Activated naive CD8-positive, alpha-beta T cell treated with anti-CD3 and anti-CD28 coated beads, Interleukin-2, amount 10 ng/mL, durations not matched to agents 7 days and 5 days (primary cell): ENCODE measurements at places on chromosomes 6 and 20. TPM values are rescaled to one million over a fixed set of nuclear protein-coding genes. Genes with fewer than 3 reads are reported as not detected.

DNA sequence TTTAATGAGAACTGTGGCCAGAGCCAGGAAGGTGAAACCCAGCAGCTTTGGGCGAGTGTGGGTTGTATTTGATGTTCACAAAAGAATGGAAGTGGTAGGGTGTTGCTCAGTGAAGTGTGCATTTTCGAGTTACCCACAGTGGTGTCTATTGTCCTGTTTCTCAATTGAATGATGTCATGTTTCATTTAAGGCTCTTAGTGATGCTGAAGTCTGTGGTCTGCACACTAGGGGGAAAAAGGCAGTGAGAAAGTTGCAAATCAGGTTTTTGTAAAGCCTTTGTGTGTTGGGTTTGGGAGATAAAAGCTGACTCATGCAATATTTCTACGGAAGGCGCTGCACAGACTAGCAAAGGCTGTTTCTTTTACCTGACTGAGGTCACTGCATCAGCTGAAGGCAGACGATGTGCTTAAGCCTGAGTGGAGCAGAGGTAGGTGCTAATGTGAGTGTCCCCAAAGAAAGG, 121.1 kb downstream of the PLEKHG1 start:
- H3K27ac ChIP-seq, result no peak overlapping the region
- H3K27me3 ChIP-seq, result peaks cover 16% of the 10 kb centered on the region
- no peak overlapping the region for H3K4me3 ChIP-seq
- no peak for DNase-seq
- H3K4me1 ChIP-seq, result peaks cover 9% of the 10 kb centered on the region

GRCh38 chr6:146423452-146423851, 120.2 kb upstream of the RAB32 start:
- DNase-seq, result no peak
- H3K4me3 ChIP-seq, result no peak overlapping the region
- H3K4me1 ChIP-seq, result no peaks in the 10 kb centered on the region
- H3K27ac ChIP-seq, result no peak overlapping the region

DNA sequence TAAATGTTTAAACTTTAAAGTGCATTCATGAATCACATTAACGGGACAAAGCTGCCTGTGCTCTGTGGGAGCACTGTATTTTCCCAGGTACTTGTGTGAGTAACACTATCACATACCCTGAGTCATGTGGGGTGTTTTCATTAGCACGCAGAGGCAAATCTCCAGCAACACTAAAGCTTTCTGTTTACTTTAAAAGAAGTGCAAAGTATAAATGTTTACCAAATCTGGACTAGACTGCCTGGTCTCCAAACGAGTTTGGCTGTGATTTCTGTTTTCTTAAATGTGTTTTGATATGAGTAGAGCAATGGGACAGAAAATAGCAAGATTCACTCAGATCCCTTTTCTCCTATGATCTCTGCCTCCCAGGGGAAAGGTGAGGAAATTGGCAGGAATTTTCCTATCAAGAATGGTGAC, 28.8 kb upstream of the RIPPLY2 start:
- H3K4me3 ChIP-seq, result no peak overlapping the region
- H3K27me3 ChIP-seq, result no peaks in the 10 kb centered on the region
- H3K27ac ChIP-seq, result no peak overlapping the region
- no peaks in the 10 kb centered on the region for H3K36me3 ChIP-seq

DNA sequence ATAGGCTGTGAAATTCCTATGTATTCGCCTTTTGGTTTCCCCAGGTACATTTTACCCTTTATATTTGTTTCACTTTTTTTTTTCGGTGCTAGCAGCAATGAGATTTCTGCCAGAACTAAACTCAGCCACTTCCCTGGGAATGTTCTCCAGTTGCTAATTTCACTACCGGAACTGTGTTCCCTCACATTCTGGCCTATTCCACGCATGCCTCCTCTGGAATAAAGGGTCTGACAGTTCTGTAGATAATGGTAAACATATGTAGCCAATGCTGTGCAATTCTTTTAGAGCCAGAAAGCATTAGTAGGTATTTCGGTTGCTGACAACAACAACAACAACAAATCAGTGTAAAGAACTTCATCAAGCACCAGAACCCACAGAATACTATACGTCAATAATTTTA, 96.1 kb upstream of the TBX18 start:
- no peaks in the 10 kb centered on the region for H3K36me3 ChIP-seq
- no peaks in the 10 kb centered on the region for H3K4me1 ChIP-seq
- no peak for DNase-seq

DNA sequence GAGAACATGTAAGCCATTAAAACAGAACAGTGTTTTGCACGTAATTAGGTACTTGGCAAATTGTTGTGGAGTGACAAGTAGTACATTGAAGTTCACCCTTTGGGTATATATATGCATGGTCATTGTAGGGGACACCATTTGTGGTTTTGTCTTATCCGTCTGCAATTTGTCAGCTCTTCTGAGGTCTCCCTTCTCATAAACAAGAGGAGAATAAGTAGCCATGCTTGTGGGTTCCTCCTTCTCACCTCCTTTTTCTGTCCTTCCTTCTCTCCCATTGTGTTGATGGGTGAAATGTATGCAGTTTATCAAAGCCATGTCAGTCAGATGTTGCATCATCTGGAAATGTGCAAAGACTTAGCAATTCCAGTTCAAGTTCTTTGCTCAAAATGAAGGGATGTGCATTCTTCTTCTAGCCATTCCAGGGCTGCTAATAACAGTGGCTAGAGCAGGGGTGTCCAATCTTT, 70.9 kb downstream of the QKI start:
- no peak overlapping the region for H3K27ac ChIP-seq
- H3K4me1 ChIP-seq, result peaks cover 9% of the 10 kb centered on the region
- peaks cover 17% of the 10 kb centered on the region for H3K36me3 ChIP-seq
- no peak for DNase-seq

DNA sequence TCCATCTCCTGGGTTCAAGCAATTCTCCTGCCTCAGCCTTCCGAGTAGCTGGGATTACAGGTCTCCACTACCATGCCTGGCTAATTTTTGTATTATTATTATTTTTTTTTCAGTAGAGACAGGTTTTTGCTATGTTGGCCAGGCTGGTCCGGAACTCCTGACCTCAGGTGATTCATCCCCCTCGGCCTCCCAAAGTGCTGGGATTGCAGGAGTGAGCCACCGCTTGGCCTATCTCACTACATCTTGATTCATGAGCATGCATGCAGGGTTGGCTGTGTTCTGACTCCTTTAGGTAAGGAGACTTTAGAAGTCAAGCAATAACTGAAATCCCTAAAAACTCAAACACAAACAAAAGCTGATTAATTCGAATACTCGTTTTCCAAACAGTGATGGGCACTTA, 80.9 kb downstream of the GJA1 start:
- H3K4me1 ChIP-seq, result no peaks in the 10 kb centered on the region
- no peak for DNase-seq
- H3K27me3 ChIP-seq, result no peaks in the 10 kb centered on the region
- no peaks in the 10 kb centered on the region for H3K36me3 ChIP-seq
- H3K27ac ChIP-seq, result no peak overlapping the region

- no peak for DNase-seq
- H3K4me3 ChIP-seq, result no peak overlapping the region
- H3K27ac ChIP-seq, result no peak overlapping the region
Measured at GRCh38 chr6:1244941-1245340, 67.0 kb upstream of the FOXQ1 start.

GRCh38 chr6:154829970-154830369, 96.8 kb downstream of the SCAF8 start:
- no peak overlapping the region for H3K27ac ChIP-seq
- no peak for DNase-seq
- H3K36me3 ChIP-seq, result peaks cover 34% of the 10 kb centered on the region
- H3K4me1 ChIP-seq, result peaks cover 4% of the 10 kb centered on the region
- H3K27me3 ChIP-seq, result no peaks in the 10 kb centered on the region

DNA sequence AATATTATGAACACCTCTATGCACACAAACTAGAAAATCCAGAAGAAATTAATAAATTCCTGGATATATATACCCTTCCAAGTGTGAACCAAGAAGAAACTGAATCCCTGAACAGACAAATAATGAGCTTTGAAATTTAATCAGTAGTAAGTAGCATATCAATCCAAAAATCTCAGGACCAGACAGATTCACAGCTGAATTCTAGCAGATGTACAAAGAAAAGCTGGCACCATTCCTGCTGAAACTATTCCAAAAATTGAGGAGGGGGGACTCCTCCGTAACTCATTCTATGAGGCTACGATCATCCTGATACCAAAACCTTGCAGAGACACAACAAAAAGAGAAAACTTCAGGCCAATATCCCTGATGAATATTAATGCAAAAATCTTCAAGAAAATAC, 67.0 kb upstream of the PDE7B start:
- no peaks in the 10 kb centered on the region for H3K4me1 ChIP-seq

GRCh38 chr20:41927189-41927588, 309.0 kb upstream of the CHD6 start:
- H3K36me3 ChIP-seq, result no peaks in the 10 kb centered on the region
- no peak for DNase-seq
- no peak overlapping the region for H3K4me3 ChIP-seq
- no peaks in the 10 kb centered on the region for H3K4me1 ChIP-seq
- H3K27ac ChIP-seq, result no peak overlapping the region

DNA sequence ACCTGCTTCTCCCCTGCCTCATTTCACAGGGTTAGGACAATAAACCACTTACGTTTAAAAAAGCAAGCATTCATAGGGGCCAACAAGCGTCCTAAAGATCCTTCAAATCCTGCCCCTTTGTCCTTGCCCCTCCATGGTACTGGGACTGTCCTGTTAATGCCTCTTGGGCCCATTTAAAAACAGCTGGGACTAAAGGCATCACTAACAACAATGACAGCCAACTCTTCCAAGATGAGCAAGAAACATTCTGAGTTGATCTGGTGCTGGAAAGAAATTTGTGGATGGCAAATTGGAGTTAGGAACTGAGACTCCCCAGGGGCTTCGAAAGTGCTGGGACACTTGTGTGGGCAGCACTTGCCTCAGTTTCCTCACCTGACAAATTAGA, 93.4 kb downstream of the ZMYND8 start:
- peaks cover 30% of the 10 kb centered on the region for H3K4me1 ChIP-seq
- H3K4me3 ChIP-seq, result no peak overlapping the region
- H3K27me3 ChIP-seq, result no peaks in the 10 kb centered on the region

DNA sequence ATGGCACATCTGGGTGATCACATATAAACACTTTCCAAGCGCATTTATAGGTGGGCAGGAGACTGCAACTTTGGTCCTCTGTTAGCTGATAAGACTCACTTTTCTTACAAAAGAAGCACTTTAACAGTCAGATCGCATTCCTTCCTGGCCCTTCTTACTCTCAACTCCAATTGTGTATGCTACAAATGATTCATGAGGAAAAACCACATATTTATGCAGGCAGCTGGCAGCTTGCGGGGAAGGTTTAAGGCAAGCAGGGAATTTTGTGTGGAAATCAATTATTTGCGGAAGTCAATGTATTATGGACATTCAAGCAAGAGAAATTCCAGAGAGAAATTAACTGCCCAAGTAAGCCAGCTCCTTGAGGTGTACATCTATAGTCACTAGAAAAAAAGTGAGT, 194.0 kb downstream of the PKHD1 start:
- H3K27ac ChIP-seq, result no peak overlapping the region
- H3K4me3 ChIP-seq, result no peak overlapping the region
- no peaks in the 10 kb centered on the region for H3K27me3 ChIP-seq
- no peaks in the 10 kb centered on the region for H3K36me3 ChIP-seq
- no peaks in the 10 kb centered on the region for H3K4me1 ChIP-seq

DNA sequence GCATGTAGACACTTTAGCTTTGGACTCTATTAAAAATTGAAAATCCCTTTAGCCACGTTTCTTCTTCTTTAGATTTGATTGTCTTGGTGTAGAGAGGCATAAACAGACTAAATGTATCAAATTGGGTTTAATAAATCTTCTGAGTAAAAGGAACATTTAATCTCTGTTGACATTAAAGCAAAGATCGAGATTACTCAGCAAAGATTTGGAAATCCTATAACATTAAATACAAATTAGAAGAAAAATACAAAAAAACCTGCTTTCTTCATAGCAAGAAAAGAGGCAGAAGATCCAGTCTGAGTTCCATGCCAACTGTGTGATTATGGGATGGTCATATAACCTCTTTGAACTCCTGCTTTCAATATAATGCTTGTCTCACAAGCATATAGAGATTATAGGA, 172.3 kb downstream of the GJA1 start:
- H3K36me3 ChIP-seq, result no peaks in the 10 kb centered on the region
- no peak for DNase-seq
- H3K27ac ChIP-seq, result no peak overlapping the region
- no peaks in the 10 kb centered on the region for H3K4me1 ChIP-seq
- peaks cover 3% of the 10 kb centered on the region for H3K27me3 ChIP-seq

DNA sequence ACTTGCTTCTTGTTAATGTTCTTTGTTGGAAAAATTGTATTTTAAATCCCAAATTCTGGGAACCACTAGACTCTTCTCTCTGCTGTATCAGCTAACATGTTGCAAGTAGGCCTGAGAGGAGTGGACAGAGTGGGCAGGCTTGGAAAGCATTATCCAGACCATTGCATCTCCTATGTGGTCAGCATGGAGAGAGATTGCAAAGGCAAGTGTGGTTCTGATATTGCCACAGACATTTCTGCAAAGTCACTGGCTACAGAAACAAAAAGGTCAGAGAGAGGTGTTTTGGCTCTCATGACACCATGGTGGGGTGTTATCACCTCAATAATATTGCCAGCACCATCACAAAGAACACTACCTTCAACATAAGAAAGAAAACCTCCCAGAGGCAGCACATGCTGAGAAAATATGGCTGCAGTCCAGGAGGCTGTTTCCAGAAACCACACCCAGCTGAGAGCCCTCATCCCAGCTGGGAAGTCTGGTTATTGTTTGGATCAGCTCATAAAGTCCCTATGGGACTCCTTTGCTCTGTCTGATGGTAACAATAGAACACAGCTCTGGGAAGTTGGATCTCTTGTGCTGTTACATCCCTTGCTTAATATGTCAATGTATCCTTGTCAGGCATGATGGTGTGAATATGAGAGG, 78.2 kb upstream of the TBX18 start:
- no peaks in the 10 kb centered on the region for H3K4me1 ChIP-seq
- no peak for DNase-seq
- H3K27me3 ChIP-seq, result no peaks in the 10 kb centered on the region
- no peak overlapping the region for H3K4me3 ChIP-seq
- no peaks in the 10 kb centered on the region for H3K36me3 ChIP-seq
- no peak overlapping the region for H3K27ac ChIP-seq

- no peak for DNase-seq
- H3K36me3 ChIP-seq, result peaks cover 9% of the 10 kb centered on the region
- no peak overlapping the region for H3K4me3 ChIP-seq
- peaks cover 3% of the 10 kb centered on the region for H3K27me3 ChIP-seq
Measured at GRCh38 chr20:8156235-8157079, 24.4 kb downstream of the PLCB1 start.

ZSCAN23 gene
- 2.9 TPM for total RNA-seq

DDO gene
- total RNA-seq, result not detected

BPIFA1 gene
- not detected for total RNA-seq

NKX2-2 gene
- not detected for total RNA-seq

BMP2 gene
- total RNA-seq, result not detected

SGK2 gene
- 0.48 TPM for total RNA-seq

RNF182 gene
- total RNA-seq, result not detected

USP49 gene
- 6.9 TPM for total RNA-seq

DOK5 gene
- total RNA-seq, result not detected

ABHD16B gene
- not detected for total RNA-seq
